ENCODE measurements at places on chromosomes 16 and 17.

DNA sequence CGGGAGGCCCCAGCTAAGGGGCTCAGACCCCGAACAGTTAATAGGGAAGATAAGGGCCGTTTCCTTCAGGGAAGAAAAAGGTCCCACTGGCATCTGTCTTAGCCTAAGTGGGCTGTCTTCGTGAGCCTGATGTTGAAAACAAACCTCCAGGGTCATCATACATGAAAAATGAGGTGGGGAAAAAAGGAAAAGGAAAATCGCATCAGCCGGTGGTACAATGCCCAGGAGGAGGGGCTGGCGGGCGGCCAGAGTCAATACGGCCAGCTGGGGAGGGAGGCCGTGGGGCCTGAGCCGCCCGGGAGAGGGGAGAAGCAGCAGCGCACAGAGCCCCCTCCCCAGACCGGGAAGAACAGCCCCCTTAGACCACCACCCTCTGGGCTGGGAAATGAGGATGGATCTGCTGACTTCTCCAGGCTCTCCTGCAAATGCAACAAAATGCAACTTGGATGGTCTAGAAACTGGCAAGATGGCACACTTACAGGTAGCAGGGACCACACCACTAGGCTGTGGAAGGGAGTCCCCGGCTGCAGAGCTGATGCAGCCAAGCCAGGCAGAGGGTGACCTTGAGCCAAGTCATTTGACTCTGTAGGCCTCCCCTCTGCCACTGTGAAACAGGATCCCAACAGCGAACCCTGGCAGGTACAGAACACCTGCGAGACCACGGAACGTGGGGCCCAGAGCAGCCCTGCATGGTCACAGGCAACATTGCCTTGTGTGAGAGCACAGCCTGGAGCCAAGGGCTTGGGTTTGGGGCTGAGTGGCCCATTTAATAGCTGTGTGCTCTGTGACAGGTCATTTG is 448.5 kb downstream of the SOX9 start:
- DNase-seq: no peak

DNA sequence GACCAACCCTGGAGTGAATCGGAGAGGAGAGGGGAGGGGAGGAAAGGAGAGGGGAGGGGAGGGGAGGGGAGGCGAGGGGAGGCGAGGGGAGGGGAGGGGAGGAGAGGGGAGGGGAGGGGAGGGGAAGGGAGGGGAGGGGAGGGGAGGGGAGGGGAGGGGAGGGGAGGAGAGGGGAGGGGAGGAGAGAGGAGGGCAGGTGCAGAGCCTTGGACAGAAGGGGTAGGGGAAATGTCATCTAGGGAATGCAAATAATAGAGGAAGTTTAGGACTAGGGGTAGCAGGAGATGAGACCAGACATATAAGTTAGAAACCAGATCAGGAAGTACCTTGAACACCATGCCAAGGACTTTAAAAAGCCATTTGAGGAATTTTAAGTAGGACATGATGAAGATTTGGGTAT is 119.8 kb downstream of the RBFOX3 start:
- no peak for DNase-seq

DNA sequence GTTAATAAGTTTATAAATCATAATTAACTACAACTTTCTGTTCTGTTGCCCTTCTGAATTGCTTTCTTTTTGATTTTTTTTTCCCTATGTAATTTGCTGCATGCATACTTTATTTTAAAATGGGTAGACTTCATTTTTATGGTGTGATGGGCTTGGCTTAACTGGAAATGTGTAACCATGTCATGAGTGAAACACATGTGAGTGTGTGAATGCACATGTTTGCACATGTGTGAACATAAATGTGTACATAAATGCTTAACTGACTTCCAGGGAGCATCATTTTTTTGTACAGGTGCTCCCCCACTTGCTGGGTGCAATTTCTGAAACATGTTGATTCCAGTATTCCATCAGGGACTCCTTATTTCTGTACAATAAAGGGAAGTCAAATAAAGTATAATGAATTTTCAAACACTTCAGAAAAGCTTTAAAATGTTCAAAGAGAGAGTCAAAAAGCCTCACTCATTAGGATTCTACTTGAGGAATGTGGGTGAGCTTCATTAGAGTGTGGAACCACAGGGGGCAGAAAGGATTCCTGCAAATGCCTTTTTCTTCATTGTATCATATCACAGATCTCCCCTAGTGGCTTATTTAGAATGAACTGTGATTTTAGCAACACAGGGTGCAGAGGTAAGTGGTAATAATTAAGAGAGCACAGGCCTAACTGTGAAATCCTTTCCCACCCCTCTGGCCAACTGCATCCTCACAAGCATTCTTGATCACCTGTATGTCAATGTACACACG is 31.7 kb upstream of the CDH11 start:
- DNase-seq: no peak

GRCh38 chr16:25626172-25626571 is 65.6 kb upstream of the HS3ST4 start:
- no peak for DNase-seq

DNA sequence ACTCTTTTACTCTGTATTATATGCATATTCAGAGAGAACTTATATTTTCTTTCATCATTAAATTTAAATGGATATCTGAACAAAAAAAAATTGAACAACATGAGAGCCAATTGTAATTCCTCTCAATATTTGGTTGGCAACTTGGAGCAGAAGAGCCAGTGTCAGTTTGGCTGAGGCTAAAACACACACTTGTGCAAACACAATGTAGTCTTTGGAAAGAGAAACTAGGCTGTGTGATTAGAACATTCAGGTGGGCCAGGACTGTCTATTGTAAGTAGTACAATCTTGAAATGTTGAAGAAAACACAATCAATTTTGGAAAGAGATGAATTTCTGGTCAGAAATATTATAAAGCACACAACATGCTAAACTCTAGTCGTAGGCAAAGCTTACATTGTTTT is 17.0 kb downstream of the DCAF7 start:
- DNase-seq: no peak

DNA sequence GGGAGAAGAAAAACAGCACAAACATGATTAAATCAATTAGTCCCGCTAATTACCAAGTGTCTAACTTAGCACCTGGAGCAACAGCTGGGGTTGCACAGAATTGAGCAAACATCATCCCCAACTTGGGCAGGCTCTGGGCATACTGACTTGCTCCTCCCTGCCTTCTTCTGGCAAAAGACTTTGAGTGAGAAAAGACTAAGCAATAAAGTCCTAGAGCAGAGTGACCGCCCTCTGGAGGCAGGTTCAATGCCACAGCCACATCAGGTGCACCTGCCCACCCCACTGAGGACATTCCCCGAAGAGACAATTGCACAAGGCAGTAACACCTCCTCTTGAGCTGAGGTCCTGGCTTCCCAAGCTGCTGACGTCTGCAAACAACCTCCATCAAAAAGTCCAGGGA is 358.3 kb downstream of the SOX9 start:
- DNase-seq: no peak

DNA sequence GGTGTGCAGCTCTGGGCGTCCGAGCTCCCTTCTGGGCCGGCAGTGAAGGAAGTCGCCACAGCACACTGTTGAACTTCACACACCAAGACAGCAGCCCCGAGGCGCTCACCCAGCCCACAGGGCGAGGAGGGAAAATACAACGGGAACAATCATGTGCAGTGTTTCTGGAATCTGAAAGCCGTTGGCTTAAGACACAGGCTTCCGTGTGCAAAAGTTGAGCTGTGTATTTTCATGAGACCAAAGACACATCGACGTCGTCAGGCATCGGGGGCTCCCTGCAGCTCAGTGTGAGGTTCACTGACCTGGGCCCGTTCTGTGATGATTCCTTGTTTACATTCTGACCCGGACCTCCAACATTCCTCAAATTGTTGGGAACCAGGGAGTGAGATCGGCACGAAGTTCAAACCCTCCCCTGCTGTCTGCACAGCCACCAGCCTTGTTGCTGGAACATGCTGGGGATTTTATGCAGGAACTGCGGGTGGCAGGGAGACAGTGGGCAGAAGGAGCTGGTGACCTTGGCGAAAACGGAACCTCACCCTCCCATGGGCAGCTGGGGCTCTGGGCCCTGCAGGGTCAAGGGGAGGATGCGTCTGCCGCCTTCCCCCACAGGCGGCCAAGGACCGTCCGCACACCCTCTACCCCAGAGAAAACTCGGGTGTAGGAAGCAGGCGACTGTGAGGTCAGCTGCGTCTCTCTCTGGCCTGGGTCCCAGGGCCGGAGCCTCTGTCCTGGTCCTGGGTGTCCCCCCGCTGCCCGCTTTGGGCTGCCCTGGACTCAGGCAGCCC is 72.2 kb downstream of the METRNL start:
- no peak for DNase-seq

GRCh38 chr17:42422958-42423712 is at the start of gene CAVIN1:
TSS of gene CAVIN1 (minus strand) at chr17:42423256. CDS start at chr17:42423097, 159 bp downstream.
- DNase-seq: peak; percentile 85

DNA sequence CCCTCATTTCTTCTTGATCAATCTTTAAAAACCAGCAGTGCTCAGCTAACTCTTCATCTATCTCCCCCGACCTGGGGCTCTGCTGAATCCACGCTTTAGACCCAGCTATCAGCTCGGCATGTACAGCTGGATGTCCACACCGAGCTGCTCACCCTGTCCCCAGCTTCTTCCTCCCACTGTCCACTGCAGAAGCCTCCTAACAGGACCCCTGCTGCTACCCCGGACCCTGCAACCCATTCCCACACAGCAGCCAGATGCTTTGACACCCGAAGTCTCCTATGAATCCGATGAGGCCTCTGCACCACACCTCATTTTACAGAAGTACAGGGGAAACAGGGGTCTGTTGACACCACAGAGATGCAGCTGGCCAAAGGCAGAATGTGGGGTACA is 13.8 kb downstream of the GCGR start:
- no peak for DNase-seq

DNA sequence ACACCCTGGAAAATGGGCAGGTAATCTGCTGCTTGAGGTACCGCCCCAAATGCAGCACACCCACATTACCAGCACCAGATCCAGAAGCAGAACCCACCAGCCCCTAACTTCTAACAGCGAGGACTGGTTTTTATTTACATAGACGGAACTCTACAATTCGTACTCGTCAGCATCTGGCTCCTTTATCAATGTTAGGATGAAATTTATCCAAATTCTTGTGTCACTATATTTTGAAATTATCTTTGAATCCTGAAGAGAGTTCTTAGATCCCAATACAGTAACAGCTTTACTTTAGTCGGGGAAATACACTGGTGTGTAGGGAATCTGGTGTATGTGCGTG is 332 bp upstream of the ALG1 start:
- no peak for DNase-seq

DNA sequence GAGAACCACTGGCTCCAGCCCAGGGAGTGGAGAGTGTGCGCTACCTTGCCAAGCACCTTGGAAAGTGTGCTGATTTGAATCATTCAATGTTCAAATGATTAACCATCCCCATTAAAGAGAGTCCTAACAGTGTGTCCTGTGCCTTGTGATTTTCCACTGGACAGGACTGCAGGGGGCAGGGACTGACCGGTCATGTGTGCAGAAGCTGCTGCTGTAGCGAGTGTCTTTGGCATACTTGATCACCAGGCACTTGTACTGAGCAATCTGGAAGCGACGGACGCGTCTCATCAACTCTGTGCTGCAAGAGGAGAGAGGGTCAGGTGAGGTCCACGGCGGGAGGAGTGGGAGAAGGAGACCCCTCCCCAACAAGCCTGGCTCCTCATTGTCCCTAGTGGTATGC is 2.0 kb downstream of the TK1 start:
- DNase-seq: no peak

DNA sequence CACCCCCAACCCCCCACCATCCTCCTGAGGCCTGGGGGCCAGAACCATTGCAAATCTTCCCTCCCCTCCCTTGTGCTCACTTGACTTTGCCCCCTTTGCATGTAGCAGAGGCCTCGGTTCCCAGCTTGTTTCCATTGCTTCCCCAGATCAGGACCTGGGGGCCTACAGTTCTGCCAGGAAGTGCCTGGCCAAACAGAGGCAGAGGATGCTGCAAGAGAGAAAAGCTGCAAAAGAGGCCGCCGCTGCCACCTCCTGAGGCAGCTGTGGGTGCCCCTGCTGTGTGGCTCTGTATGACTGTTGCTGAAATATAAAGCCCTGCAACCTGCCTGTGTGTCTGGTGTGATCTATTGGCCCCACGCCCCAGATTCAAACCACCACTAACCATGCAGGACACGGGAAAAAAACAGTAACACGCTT is 2.3 kb downstream of the NDUFB10 start:
- no peak for DNase-seq

DNA sequence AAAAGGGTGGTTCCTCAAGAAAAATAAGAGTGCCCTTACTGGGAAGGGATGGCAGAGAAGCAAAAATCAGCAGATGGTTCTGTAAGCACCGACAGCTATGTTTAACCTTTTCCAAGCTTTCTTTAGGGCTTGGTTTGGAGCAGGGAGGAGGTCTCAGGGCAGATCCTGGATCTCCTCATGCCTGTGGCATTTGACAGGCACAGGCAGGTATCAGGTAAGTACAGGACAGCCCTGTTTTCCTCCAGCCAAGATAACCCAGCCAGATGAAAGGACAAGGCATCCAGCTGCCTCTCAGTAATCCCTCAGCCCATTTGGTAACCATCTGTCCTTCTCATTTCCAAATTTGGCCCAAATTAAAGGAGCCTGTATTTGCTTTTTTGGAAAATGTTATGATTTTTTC is 141.5 kb downstream of the TOX3 start:
- no peak for DNase-seq

DNA sequence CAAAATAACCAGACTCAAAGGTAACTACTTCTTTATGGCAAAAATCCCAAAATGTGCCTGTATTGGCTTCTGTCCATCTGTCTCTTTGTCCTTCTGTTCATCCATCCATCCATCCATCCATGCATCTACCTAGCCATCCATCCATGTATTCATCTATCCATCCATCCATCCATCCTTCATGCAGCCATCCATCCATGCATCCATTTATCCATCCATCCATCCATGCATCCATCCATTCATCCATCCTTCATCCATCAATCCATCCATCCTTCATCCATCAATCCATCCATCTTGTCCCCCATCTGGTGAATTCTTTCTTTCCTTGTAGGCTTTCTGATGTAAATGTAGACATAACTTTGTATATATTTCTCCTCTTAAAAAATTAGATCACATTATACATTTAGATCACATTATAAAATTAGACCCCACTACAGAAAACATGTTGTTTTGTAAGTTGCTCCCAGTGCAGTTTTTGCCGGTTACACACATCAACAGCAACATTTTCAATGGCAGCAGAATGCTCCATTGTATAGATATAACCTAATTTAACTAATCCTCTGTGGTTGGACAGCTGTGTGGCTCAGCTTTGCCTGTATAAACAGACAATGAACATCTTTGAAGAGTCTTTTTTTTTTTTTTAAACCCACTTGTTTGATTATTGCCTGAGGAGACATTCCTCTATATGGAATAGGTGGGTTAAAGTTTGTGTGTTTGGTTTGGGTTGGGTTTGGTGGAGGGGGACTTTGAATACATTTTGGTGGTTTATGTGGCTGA is 72.0 kb downstream of the MSI2 start:
- no peak for DNase-seq

GRCh38 chr16:54817432-54817831 is 113.2 kb upstream of the IRX5 start:
- no peak for DNase-seq

GRCh38 chr16:31385680-31386079 is 7.5 kb upstream of the ITGAD start:
- DNase-seq: no peak

- no peak for DNase-seq
Observed at GRCh38 chr17:47852113-47852949, 1.4 kb upstream of the SP6 start.
